ENCODE measurements at places on chromosomes 16 and 17.

- DNase-seq = no peak
Measured at GRCh38 chr17:1179112-1179817, 516 bp downstream of the ABR start.

- DNase-seq = no peak
Measured at GRCh38 chr16:35687781-35688180, 2228.4 kb downstream of the TP53TG3F start.

DNA sequence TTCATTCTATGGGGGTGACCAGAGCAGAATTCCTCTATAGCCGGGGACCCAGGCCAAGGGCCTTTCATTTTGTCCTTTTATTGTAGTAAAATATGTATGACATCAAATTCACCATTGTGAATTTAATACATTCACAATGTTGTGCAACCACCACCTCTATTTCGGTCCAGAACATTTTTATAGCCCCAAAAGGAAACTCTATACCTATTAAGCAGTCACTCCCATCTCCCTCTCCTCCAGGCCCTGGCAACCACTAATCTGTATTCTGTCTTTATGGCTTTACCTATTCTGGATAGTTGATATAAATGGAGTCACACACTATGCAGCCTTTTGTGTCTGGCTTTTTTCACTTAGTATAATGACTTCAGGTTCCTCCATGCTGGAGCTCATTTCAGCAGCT is 9.7 kb upstream of the TNS4 start:
- DNase-seq = no peak

GRCh38 chr16:64292953-64293352 is 828.9 kb downstream of the CDH11 start:
- no peak for DNase-seq

- DNase-seq = no peak
Measured at GRCh38 chr16:88785106-88785924, at the start of gene PIEZO1. TSS of gene PIEZO1 (minus strand) at chr16:88785220. CDS start at chr16:88784964, 256 bp downstream.

GRCh38 chr17:73474370-73474988 is 162.7 kb upstream of the CDC42EP4 start:
- DNase-seq = no peak

DNA sequence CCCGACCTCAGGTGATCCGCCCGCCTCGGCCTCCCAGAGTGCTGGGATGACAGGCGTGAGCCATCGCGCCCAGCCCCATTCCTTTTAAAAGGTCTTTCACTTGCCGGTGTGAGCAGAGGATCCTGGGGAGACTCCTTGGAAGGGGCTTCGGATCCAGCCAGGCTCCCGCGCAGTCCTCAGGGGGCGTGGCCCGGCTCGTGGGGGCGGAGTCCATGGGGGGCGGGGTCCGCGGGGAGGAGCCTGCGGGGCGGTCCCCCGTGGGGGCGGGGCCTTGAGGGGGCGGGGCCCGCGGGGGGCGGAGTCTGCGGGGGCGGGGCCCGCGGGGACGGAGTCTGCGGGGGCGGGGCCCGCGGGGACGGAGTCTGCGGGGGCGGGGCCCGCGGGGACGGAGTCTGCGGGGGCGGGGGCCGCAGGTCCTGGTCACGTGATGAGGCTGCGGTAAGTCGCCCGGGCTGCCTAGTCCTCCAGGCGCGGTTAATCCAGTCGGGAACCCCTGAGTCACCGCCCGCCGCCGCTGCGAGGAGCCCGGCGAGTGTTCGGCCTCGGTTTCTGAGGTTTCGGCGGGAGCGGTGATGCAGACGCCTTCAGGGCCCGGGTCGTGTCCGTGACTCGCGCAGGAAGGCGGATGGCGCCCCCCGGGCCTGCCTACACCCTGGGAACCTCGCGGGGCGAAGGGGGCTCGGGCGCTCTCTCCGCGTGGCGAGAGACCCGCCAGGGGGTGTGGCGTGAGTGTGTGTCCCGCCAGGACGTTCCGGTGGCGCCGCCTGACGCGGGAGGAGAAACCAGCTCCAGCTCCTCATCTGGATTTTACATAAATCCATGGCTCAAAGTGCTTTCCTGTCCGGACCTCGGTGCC is 23.6 kb upstream of the ABR start:
- no peak for DNase-seq

DNA sequence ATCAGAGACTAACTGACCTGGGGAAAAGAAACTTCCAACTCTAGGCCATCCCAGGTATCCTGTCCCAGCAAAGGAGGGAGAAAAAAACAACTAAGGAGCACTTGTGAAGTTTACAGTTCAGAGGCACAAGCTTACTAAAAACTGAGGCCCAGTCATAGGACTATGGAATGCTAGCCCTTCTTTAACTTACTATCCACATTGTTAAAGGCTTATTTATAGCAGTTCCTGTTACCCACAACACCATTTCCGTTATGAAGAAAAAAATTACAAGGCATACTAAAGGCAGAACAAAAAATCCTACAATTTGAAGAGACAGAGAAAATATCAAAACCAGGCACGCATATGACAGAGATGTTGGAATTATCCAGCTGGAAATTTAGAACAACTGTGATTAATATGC is 159.1 kb downstream of the CDH11 start:
- DNase-seq = no peak

GRCh38 chr16:75065521-75066149 is 50.9 kb downstream of the LDHD start:
- DNase-seq = no peak

- no peak for DNase-seq
Measured at GRCh38 chr17:47728214-47728877, 4.7 kb upstream of the TBX21 start.

- no peak for DNase-seq
Measured at GRCh38 chr16:58842746-58843145, 108.6 kb upstream of the GOT2 start.

- no peak for DNase-seq
Measured at GRCh38 chr16:27335349-27336053, 21.7 kb downstream of the IL4R start.

DNA sequence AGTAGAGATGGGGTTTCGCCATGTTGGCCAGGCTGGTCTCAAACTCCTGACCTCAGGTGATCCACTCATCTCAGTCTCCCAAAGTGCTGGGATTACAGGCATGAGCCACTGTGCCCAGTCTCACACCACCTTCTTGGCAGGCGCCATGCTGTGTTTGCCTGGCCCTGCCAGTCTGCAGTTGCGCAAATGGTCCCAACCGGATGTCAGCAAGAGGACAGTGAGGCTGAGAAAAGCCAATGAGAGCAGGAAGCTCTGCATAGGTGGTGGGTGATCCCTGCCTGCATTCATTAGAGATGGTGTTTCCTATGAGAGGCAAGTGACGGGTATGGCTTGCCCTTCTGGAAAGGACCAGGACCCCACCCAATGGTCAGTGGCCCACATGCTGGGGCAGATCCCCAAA is 59.3 kb downstream of the PECAM1 start:
- no peak for DNase-seq

- no peak for DNase-seq
Measured at GRCh38 chr17:79936641-79937381, 97.6 kb upstream of the CBX4 start.

DNA sequence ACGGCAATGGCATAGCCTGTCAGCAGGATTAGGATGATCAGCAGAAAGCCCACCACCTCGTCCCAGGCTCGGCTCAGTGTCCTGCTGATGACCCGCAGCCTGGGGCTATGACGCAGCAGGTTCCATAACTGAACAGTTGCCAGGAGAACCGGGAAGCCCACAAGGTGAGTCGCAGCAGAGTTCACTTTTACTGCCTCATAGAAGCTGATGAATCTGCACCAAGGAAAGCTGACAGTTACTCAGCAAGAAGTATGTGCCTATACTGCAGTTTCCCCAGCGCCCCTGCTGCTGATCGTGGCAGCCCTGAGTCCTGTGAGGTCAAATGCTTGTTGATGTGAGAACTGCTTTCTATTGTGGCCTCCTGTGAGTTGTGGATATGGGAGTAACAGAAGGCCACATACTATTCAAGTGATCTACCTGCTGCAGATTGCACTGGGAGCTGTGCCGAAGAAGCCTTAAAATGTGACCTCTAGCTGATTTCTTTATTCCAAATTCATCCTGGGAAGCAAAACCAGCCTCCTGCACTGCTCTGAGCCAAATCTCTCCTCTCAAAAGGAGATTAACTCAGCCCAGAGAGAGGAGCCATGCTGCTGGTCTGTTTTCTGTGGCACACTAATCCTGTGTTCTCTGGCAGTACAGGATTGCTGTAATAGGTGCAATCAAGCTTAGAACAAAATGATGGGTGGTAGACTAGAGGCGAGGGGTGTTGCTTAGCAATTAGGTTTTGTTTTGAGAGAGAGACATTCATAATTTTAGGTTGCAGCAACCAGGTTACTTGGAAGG is 38.8 kb downstream of the IST1 start:
- DNase-seq = no peak

GRCh38 chr16:82011199-82011641 is at the start of gene SDR42E1:
TSS of gene SDR42E1 (minus strand) at chr16:82011470. CDS start at chr16:82000858, 10,612 bp downstream.
- DNase-seq = peak; percentile 14

DNA sequence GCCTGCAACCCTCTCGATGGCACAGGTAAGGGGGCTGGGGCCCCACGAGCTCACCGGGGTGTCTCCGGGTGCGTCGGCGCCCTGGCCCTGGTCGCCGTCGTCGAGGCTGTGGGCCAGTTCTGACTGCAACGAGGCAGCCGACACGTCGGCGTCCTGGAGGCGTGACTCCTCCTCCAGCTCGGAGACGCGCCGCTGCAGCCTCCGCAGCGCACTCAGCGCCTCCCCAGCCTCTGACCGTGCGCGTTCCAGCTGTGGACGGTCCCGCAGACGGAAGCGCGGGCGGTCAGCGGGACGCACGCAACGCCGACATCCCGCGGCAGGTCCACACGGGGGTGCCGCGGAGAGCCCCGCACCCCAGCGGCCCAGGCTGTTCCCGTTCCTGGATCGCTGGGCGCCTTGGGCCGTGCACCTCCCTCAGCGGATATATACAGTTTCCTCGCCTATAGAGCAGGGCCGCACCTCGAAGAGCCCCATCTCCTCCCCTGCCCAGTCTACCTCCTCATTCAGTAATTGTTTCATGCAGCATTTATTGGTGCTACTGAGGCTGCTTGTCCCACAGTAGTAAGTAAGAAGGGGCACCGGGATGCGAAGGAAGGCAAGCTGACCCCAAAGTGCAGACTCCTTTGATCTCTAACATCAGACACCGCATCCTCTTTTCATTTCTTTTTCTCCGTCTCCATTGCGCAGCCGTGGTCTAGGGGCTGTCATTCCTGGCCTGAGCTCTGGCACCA is 5.8 kb downstream of the THOC6 start:
- DNase-seq = no peak

GRCh38 chr16:81276323-81276722 is 37.8 kb downstream of the BCO1 start:
- DNase-seq = no peak

All from NCI-H2081 treated with DMSO at 0.1 percent for 48 hours (cell line).